Stimulated activated memory B cell treated with anti-CD40 and anti-IgM and Interleukin-4, amounts not matched to agents 10 μg/mL and 1 μg/mL and 100 μg/mL, for 72 hours (primary cell): ENCODE measurements at places on chromosomes 4 and X.

- ATAC-seq: no peak
Measured at GRCh38 chrX:132612821-132613564, 124.2 kb upstream of the MBNL3 start.

GRCh38 chr4:183360161-183360919 is 38.1 kb upstream of the CLDN24 start:
- no peak for ATAC-seq

- no peak for ATAC-seq
Measured at GRCh38 chrX:25003066-25003849, 12.5 kb downstream of the ARX start.

- no peak for ATAC-seq
Measured at GRCh38 chrX:18173494-18174180, 47.0 kb downstream of the BEND2 start.

GRCh38 chrX:27251369-27251768 is 211.8 kb downstream of the PPP4R3C start:
- ATAC-seq: no peak
